Occipital lobe (tissue), 3 donors: ENCODE measurements at places on chromosomes 7 and 10. TPM values are rescaled to one million over a fixed set of nuclear protein-coding genes. Genes with fewer than 3 reads are reported as not detected.

GRCh38 chr7:123674399-123675180, 18.9 kb downstream of the LMOD2 start:
- no peak for DNase-seq

- no peak for DNase-seq
Observed at GRCh38 chr7:2515424-2516193, 4.0 kb upstream of the LFNG start.

DNA sequence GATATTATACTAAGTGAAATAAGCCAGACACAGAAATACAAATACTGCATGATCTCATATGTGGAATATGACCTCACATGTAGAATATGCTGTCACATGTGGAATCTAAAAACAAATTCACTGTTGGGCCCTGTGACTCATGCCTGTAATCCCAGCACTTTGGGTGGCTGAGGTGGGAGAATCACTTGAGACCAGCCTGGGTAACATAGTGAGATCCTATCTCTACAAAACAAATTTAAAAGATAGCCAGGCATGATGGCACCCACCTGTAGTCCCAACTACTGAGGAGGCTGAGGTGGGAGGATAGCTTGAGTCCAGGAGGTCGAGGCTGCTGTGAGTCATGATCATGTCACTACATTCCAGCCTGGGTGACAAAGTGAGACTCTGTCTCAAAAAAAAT, 160.3 kb downstream of the PTEN start:
- no peak for DNase-seq

DNA sequence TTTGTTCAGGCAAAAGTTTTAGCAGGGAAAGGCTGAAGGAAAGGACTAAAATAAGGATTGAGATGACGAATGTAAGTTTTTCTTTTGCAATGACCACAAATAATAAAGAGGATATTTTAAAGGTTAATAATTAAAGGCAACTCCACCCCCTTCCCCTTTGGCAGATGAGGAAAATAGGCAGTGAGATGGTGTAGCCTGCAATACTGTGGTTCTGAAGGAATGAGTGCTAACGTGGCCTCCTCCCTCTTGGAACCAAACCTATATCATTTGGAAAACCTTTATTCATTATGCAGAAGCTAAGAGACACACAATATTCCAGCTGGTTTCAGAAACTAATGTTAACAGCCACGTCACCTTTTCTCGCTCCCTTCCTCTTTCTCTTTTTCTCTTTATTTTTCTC, 70.9 kb upstream of the COL1A2 start:
- no peak for DNase-seq

DNA sequence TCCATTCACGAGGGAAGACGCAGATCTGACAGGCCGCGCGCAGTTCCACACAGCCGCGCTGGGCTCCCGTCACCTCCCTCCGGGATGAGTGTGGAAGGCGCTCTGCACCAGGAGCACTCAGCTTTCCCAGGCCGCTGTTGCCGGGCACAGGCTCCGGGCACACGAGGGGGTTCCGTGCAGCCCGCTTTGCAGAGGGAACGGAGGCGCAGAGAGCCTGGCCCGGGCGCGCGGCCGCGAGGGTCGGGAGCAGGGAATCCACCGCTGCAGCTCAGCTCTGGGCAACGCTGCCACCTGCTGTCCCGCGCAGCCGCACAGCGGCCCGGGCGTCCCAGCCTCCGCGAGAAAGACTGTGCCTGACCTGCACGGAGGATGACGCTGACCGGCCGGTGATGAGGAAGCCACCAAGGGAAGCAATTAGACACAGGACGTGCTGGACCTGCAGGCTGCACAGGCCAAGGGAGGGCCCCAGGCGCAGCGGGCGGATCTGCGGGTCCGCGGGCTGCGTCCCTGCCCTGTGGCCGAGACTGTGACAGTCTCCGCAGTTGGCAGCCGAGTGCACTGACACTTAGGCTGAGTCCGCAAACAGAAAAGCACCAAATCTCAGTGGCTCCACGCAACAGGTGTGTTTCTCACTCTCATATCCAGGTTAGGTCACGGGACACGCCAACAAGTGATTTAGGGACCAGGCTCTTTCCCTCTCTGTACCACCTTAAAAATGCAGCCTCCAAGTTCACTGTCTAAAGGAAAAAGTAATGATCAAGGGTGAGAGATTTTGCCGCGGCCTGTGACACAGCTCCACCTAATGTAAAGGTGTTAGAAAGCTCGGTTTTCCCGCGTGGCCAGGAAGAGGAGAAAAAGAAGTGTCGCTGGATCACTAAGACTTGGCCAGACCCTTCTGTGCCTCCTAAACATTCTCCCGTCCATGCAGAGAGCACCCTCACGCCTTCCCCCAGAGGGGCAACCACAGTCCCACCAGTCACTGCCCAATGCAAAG, 94.5 kb downstream of the SEC61G start:
- peak; percentile 68 for DNase-seq

DNA sequence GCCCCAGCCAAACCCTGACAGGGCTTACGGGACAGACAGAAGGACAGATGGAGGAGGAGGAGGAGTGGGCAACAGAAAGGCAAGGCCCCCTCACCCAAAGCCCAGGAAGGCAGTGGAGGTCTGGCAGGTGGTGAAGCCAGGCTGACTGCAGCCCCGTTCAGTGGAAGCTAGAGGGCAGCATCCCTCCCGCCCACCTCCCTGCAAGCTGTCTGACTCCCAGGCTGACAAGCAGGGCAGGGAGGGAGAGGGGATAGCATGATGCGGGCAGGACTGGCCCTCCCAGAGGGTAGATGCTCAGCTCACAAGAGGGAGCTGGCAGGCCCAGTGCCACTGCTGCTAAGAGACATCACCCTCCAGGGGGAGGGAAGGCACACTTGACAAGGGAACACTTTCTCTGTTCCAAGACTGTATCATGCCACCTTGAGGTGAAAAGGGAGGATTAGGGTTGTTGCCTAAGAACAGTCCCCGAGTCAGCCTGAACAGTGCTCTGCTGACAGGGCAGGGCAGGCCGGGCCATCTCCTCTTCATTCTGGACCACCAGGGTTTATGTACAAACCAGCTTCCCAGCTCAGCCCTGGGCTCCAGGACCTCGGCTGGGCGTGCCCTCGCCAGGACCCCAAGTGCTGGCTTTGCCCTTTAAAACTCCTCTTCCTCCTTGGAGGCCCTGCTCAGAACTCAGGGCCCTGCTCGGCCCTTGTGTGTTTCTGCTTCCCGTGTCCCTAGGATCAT, 61.8 kb downstream of the RASGEF1A start:
- no peak for DNase-seq

DNA sequence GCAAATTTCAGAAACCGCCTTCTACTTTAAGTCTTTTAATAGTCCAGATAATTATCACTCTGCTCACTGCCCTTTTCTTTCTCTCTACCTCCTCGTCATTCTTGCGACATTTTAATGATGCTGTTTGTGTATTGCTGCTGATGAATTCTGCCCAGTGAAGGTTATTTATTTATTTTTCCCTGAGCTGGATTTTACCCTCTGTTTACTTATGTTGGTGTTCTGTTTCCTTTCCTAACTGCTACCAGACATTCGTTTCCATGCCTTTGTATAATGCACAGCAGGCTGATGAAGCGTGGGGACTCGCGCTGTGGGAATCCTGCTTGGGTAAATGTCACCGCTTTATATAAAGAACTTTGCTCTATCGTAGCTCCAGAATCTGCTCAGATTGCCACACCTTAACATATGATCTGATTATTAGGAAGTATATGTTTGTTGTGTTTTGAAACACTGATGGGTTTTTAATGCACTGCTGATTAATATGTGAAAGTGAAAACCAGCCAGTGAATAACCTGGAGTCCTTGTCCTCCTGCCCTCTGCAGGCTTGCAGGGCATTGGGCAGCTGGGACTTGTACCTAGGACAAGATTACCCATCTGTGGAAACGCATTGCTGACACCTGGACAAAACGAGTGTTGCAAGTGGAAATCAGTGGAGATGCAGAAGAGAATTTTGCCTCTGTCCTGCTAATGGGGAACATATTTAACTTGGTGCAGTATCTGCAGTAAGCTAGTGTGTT, 291.5 kb downstream of the SDK1 start:
- no peak for DNase-seq

GRCh38 chr7:106239406-106239805, 45.4 kb downstream of the NAMPT start:
- no peak for DNase-seq

- peak; percentile 44 for DNase-seq
Observed at GRCh38 chr10:119206603-119207365, 587 bp upstream of the GRK5 start.

DNA sequence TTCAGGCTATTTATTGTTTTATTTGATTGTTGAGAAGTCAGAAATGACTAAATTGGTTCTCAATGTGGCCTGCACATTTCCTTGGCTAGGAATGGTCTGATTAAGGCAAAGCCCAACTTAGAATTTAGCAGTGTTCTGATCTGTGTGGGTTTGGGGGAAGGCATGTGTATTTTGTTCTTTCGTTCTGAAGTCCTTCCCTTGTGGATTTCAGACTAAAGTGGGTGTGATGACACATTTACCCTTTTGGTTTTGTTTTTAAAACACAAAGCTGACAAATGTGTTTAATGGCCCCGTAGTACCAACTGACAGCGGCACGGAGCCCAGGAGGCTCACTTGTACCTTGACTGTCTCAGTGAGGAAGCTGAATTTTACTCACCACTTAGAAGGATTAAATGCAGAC, 452.3 kb upstream of the GALNT17 start:
- no peak for DNase-seq

DNA sequence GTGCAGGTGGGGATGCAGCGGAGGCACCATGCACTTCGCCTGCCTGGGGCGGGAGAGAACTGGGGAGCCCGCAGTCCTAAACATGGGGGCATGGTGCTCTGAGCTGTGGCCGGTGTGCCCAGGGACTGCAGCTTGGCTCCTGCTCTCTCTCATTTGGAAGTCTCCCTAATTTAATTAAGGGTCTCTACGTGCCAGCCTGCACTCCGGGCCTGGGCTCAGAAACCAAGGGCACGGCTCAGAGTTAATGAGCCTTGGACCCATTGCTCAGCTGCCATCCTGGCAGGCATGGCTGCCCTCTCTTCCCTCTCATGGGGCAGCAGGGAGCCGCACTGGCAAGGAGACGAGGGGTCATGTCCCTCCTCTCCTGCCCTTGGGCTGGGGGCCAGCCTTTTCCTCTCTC, 115.6 kb downstream of the CDH23 start:
- no peak for DNase-seq

DNA sequence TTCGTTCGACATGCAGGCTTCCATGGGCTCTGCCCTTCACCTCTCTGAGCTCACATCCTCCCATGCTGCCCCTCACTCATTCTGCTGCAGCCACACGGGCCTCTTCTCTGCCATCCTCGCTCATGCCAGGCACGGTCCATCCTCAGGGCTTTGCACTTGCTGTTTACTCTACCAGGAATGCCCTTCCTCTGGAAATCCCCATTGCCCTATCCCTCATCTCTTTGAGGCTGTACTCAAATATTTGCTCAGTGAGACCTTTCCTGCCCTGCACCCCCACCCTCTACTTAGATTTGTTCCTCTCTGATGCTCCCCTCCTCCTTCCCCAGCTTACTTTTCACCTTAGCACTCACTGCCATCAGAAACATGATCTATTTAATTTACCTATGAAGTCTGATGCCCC, 107.0 kb upstream of the ZNF716 start:
- DNase-seq: no peak

GRCh38 chr7:124033095-124033806, 384 bp upstream of the TMEM229A start:
- DNase-seq: peak; percentile 78

- DNase-seq: no peak
Observed at GRCh38 chr10:10010397-10010796, 1007.3 kb upstream of the CELF2 start.

- DNase-seq: no peak
Observed at GRCh38 chr10:113024930-113025329, 74.9 kb downstream of the TCF7L2 start.

DNA sequence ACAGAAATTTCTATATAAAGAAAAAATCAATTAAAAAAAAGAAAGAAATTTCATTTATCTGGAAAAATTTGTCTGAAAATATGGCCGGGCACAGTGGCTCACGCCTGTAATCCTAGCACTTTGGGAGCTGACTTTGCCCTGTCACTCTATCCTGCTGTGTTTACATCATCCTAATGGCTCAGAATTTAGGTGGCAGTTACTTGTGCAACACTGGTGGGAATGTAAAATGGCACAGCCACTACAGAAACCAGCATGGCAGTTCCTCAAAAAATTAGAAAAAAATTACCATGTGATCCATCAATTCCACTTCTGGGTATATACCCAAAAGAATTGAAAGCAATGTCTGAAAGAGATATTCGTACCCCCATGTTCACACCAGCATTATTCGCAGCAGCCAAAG, 405.2 kb upstream of the AUTS2 start:
- no peak for DNase-seq

GRCh38 chr7:158808126-158808525, 21.2 kb downstream of the ESYT2 start:
- no peak for DNase-seq

- DNase-seq: no peak
Observed at GRCh38 chr10:65313406-65313805, 1612.4 kb upstream of the LRRTM3 start.

DNA sequence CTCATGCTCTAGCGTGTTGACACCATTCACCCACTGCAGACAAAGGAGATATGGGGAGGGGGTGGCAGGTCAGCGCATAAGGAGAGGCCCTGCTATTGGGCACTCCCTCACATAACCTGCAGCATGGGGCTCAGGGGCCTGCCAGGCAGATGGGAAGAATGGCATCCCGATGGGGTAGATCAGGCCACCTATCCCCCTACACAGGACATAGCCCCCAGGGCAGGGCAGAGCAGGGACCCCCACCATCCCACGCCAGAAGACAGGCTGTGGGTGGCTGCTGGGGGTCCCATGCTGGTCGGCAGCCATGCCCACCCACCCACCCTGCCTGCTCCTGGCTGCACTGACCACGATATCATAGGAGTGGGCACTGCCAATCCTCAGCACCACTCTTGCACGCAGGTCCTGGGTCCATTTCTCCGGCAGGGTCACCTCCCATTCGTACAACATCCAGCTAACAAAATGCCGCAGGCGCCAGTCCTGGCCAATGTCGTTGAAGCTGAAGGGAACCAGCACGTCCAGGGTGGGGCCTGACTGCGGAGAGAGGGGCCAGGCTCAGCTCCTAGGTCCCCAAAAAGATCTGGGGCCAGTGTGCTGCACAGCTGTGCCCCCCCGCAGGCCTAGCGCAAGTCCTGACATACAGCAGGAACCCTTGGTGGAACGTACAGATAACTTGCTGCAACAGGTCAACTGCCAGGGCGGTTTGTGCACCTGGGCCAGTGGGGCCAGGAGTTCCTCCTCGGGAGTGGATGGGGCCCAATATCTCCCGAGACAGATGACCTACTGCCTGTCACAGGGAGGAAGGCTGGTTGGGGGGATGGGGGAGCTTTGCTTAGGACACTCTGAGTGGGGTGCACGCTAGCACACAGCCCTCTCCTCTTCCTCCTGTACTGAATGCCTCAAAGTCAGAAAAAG, 45.9 kb upstream of the ZNF479 start:
- no peak for DNase-seq

The PKD1L1 gene
- total RNA-seq: 0.62 TPM

The TRIM74 gene
- 0.47 TPM for total RNA-seq

The GIMAP7 gene
- 2.7 TPM for total RNA-seq

The DGKI gene
- 202 TPM for total RNA-seq

The ITIH5 gene
- 14.3 TPM for total RNA-seq

The ELAPOR2 gene
- 41.8 TPM for total RNA-seq

The AEBP1 gene
- 3.4 TPM for total RNA-seq

The MYPN gene
- total RNA-seq: not detected

The DLX6 gene
- total RNA-seq: 0.62 TPM

The CDC14C gene
- total RNA-seq: 0.31 TPM
